ENCODE measurements at places on chromosomes 1 and 21.
A peak's percentile ranks its signal among the peaks of the same experiment; 100 is the strongest.

- DNase-seq = no peak
Observed at GRCh38 chr1:50108497-50109059, at the start of gene ELAVL4. TSS of gene ELAVL4 (plus strand) at chr1:50108920. CDS start at chr1:50109190, 270 bp downstream.

GRCh38 chr1:222665964-222666363 lies 46.3 kb downstream of the AIDA start:
- DNase-seq = no peak

DNA sequence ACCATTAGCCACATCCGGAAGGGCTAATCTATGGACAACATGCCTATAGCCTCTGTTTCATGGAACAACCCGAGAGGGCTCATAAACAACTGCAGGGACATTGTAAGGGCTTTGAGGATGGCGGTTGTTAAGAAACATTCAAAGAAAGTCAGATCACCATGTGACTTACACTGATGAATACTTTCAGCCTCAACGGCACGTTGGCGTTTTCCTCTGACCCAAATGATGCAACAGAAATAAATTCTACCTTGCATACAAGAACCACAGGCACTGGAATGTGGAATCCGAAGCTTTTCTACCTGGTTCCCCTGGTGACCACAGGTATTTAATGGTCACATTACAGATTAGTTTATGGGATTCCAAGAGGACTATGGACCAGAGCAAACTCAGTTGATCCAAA lies 107.0 kb downstream of the CLIC6 start:
- DNase-seq = no peak

DNA sequence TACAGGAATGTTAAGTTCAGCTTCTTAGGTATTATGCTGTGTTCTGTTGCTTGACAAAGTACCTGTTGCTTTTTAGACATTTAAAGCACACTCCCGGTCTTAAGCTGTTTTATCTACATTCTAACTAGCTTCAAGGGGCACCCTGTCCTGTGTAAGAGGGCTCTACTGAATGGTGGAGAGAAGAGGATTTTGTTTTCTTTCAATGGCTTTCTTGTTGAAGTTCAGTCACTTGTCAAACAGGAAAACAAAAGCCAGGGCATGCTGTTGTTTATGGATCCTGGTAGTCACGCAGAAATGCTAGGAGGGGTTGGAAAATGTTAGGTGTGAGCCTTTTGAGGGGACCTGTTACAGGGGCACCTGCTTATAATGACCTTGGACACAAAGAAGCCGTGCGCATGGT lies 30.7 kb downstream of the PGM1 start:
- DNase-seq = no peak

- no peak for DNase-seq
Observed at GRCh38 chr1:76793594-76793993, 73.7 kb upstream of the ST6GALNAC5 start.

DNA sequence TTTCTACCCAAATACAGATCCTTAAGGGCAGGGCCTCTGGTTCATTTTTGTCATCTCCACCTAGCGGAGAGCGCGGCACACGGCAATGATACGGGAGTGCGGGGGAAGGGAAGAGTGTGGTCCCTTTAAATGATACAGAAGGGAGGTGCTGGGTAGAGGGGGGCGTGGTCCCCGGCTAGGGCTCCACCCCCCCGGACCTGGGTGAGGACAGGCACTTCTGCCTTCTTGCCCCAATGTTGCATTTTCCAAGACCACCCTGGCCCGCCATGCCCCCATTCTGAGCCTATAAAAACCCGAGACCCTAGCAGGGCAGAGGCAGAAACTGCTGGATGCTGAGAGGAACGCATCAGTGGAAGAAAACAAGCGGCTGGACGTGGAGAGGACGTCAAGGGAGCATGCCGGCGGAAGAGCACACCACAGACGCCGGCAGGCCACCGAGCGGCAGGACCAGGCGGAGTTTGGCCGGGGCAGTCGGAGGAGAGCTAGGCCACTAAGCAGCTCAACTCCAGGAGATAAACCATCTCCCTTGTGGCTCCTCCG lies 30.0 kb downstream of the LRRC3 start:
- peak; percentile 58 for DNase-seq

DNA sequence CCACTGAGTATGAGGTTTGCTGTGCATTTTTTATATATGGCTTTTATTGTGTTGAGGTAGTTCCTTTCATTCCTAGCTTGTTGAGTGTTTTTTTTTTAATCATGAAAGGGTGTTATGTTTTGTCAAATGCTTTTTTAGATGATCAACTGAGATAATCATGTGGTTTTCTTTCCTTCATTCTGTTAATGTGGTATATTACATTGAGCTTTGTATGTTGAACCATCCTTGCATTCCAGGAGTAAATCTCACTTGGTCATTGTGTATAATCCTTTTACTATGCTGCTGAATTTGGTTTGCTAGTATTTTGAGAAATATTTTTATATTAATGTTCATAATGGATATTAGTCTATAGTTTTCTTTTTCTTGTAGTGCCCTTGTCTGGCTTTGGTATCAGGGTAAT lies 11.1 kb upstream of the ZBTB40 start:
- DNase-seq = no peak

DNA sequence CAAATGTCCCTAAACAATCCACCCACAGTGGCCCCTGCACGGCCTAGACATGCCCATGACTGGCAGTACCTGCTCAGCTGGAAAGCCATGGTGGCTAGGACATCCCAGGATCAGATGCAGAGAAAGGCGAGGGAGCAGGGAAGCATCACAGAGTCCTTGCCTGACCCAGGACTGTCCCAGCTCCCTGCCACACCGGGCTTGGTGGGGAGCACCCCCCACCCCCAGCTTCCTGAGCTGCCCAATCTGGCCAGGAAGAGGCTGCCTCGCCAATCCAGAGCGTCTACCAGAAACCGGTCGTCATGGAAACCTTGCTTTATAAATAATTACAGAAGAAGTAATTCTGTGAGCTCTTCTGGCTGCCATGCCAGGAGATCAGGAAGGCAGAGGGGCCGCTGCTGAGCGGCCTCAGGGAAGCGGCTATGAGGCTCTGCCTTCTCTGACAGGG lies 34.8 kb downstream of the ACOT7 start:
- peak; percentile 62 for DNase-seq

GRCh38 chr1:225762002-225762441 lies 15.6 kb upstream of the SRP9 start:
- no peak for DNase-seq

DNA sequence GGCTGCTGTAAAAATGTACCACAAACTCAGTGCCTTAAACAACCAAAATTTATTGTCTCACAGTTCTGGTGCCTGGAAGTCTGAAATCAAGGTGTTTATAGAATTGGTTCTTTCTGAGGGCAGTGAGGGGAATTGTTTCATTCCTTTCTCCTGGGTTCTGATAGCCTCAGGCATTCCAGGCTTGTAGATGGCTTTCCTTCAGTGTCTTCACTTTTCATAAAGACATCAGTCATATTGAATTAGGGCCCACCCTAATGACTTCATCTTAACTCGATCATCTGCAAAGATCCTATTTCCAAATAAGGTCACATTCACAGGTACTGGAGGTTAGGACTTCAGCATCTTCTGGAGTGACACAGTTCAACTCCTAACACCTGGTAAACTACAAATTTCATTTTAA lies 15.0 kb downstream of the CDKN2C start:
- no peak for DNase-seq

DNA sequence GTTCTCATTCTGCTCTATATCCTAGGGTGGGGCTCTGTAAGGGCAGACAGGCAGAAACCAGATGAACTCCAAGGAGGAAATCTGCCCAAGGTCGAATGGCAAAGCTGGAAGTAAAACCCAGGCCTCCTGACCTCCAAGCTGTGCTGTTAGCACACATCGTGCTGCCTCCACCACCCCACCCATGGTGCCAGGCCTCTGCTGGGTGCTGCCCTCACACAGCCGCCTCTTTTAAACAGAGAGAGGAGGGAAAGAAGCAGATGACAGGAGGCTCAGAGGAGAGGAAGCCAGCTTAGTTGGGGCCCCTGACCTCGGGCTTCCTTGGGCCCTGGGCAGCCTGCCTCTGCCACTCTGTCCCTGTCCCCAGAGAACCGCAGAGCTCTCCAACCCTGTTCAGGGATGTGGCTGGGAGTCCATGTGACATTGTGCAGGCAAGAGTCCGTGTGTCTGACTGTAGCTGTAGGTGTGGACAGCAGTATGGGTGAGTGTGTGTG lies 1.1 kb downstream of the SYNC start:
- DNase-seq = no peak

DNA sequence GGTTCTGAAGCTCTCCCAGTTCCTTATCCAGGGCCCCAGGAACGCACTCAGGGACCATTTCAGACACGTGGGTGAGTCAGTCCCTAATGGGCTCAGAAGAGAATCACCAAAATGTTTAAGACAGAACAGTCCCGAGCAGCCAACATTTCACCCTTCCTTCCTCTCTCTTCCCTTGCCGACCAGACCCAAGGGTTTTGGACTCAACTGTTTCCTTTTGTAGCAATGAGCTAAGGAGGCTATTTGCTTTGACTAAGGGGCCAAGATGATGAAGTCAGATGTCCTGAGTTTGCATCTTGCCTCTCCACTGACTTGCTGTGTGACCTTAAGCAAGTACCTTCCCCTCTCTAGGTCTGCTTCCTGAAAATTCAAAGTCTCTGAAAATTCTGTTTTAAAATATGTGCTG lies 472.3 kb upstream of the VAMP3 start:
- DNase-seq = no peak

GRCh38 chr1:57003398-57004139 lies 37.8 kb upstream of the C8B start:
- no peak for DNase-seq

GRCh38 chr1:61284248-61284854 lies 202.0 kb downstream of the NFIA start:
- no peak for DNase-seq

DNA sequence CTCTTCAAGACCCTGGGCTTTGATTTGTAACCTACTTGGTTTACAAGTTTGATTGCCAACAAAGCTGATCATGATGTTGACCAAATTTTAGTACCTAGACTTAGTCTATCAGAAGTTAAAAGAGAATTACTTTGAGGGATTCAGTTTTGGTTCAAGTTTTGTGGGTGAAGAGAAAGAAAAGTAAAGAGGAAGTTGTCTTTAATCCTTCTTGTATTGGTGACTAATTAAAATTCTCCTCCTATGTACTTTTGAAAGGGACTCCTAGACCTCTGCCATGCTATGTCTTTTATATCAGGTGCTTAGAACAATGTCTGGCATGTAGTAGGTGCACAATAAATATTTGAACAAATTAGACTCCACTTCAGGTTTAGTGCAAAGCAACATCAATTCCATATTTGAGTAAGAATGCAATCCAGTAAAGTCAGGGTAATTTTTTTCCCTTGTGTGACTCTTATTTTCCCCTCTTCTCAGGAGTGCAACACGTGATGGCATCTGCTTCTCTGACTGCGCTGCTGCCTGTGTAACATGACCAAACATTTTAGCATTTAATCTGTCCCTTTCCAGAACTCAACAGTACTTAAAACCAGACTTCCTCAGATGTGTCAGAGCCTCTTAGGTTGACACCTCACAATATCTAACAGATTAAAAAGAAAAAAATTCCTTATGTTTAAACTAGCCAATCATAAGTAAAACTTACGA lies 41.1 kb upstream of the KCNQ4 start:
- no peak for DNase-seq

DNA sequence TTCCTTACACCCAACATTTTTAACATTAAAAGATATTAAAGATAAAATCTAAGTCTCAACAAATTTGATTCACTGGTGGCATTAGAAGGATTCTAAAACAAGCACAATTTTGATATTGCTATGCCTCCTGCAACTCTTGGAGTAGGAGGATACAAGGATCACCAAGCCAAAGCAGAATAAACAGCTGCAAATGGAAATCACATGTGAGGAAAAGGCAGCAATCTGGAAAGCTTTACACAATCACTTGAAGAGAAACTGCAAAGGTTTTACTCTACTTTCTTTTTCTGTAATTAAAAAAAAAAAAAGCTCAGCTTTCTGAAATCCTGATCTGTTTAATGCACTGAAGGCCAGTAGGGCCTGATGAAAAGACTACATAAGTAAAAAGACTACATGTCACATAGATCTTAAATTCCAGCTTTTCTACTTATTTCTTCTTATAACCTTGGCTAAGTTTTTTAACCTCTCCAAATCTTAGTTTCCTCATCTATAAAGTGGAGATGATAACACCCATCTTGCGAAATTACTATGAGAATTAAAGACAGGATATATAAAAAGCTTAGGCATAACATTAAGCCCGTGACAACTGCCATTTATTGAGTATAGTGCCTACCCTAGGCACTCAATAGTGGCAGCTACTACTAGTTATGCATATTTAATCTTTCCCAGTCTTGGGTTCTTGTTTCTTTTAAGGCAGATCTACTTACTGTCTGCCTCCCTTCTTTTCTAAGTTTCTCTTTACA lies 73.5 kb downstream of the EPS15 start:
- DNase-seq = no peak

- DNase-seq = peak; percentile 22
Observed at GRCh38 chr1:234731569-234732085, 121.6 kb upstream of the IRF2BP2 start.

DNA sequence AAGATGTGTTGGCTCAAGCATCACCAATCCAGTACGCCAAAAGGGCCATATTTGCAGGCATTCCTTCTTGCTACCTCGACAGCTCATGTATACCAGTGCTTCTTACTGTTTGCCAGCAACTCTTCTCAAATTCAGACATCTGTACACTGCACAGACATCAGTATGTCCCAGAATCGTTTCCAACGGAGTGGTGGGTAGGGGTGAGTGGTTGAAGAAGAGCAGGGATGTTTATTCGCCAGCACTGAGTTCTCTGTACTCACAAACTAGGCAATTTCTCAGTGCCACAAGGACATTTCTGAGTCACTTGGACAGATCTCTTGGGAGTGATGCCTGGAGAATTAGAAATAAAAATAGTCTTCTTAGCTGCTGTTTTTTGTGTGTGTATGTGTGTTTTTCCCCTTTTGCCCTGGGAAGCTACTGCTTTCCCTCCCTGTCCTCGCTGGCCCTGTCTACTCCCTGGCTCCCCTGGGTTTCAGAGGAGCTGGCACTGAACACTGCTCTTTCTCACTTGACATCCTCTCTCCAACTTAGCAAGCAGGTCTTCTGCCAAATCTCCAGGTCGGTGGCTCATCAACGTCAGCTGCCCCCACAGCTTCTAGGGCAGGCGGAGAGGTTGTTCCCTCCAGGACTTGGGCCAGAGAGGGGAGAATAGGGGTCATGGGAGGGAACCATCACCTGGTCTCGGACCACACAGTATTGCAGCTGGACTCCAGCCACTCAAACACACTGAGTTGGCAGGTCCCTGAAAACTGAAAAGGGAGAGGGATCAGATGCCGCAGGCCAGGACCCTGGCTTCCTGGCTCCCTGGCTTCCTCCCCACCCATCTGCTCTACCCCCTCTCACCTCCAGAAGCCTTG lies 90.5 kb downstream of the NMNAT2 start:
- DNase-seq = no peak

DNA sequence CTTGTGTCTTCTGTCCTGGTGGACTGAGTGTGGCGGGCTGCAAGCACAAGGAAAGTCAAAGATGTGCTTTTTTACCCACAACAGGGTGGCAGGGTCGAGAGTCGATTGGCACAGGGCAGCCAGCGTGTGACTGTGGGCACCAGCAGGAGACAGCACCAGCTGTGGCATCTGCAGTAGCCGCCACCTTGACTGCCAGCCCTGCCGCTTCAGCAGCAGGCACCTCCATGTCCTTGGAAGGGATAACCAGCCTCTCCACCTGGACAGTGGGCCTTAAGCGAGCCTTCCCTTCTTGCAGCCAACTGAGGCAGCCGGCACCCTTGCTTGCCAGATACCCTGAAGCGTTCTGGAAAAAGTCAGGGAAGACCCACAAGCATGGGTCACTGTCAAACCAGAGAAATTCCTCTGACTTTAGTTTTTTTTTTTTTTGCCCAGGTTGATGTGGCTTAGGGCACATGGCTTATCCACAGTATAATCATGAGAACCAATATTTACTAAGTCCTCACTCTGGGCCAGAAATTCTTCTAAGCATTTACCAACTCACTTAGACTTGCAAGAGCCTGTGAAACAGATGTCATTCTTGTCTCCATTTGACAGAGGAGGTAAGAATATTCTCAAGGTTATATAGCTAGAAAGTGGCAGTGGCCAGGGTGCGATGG lies 30.1 kb upstream of the PTGFRN start:
- no peak for DNase-seq
